ENCODE measurements at places on chromosomes 11 and 22.

GRCh38 chr11:122649116-122649515, 6.4 kb upstream of the UBASH3B start:
- H3K27ac ChIP-seq: no peak overlapping the region
- no peaks in the 10 kb centered on the region for H3K36me3 ChIP-seq

- H3K36me3 ChIP-seq: peaks cover 3% of the 10 kb centered on the region
- no peak overlapping the region for H3K27ac ChIP-seq
- DNase-seq: no peak
- no peaks in the 10 kb centered on the region for H3K4me1 ChIP-seq
Observed at GRCh38 chr11:70700871-70701270, 302.5 kb downstream of the CTTN start.

DNA sequence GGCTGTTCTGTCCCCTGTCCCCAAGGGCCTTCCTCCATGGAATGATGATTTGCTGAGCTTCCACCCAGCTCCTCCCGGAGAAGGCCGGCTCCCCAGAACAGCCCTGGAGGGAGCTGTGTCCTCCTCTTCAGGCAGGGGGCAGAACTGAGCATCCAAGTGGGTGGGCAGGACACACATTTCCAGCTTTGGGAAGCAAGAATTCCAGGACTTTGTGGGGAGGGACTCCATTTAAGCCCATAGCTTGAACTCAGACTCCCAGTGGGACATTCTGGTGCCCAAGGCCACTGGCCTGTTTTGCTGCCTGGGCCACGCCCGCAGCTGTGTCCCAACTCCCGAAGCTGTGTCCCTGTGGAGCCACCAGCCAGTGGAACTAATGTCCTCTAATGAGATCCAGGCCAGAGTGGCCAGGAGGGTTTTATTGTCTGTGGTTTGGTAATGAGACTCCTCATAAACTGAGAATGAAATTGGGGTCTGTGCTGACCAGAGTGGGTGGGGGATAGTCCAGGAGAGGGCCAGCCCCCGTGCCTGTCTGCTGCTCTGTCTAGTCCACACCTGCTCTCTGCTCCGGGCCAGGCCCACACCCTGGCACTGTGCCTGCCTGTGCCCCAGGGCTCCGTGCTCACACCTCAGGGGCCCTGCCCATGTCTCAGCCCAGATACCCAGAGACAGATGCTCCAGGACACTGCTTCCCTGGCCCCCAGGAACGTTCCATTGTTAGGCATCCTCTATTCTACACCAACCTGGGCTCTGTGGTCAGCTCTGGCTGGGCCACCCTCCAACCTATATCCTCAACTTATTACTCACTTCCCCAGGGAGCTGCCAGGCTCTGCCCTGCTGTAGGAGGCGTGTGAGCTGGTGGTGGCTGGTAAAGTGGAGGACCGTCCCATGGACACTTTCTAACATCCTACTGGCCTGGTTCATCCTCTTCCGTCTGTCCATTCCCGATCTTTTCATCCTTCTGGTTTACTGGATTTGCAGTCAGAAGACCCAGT, 7.6 kb downstream of the NECTIN1 start:
- DNase-seq: no peak
- no peak overlapping the region for H3K4me3 ChIP-seq
- no peaks in the 10 kb centered on the region for H3K36me3 ChIP-seq
- no peaks in the 10 kb centered on the region for H3K27me3 ChIP-seq
- H3K27ac ChIP-seq: no peak overlapping the region

- no peaks in the 10 kb centered on the region for H3K36me3 ChIP-seq
- H3K4me3 ChIP-seq: no peak overlapping the region
- no peaks in the 10 kb centered on the region for H3K27me3 ChIP-seq
- DNase-seq: no peak
- H3K27ac ChIP-seq: no peak overlapping the region
Observed at GRCh38 chr22:19510919-19511341, 13.3 kb downstream of the CLDN5 start.

- no peak for DNase-seq
- H3K4me1 ChIP-seq: no peaks in the 10 kb centered on the region
- no peaks in the 10 kb centered on the region for H3K36me3 ChIP-seq
Observed at GRCh38 chr11:95764267-95764898, 25.2 kb downstream of the FAM76B start.

GRCh38 chr11:116122697-116123472, 618.7 kb upstream of the CADM1 start:
- H3K36me3 ChIP-seq: no peaks in the 10 kb centered on the region
- H3K4me1 ChIP-seq: no peaks in the 10 kb centered on the region
- H3K27me3 ChIP-seq: no peaks in the 10 kb centered on the region
- no peak for DNase-seq
- H3K27ac ChIP-seq: no peak overlapping the region
- no peak overlapping the region for H3K4me3 ChIP-seq

DNA sequence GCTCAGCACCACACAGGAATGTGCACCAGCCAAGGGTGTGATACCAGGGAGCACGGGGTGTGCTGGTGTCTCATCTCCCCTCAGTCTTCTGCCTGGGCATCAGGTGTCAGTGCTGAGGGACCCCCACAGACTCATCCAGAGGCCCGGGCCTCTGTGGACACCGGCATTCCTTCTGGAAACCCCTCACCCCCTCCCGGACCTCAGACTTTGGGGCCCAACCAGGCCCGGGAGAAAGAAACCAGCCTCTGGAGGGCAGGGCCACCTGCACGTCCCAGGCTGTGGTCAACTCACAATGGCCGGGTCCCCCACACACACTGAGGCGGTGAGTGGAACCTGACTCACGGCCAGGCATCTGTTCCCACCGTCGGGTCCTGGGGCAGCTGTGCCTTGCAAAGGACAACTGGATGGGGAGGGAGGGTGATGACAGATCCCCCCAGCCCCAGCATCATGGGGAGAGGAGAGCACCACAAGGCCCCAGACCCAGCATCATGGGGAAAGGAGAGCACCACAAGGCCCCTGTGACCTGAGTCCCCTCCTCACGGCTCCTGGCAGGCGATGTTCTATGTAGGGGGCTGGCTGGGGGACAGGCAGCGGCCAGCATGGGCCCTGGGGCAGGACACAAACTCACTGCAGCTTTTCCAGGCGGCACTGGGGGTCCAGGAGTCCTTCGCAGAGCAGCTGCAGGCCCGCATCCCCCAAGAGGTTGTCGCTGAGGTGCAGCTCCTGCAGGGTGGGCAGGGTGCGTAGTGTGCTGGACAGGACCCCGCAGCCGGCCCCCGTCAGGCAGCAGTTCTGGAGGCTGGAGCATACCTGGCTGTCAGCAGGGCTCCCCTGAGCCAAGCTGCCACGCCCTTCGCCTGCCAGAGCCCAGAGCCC, 7.6 kb downstream of the RNH1 start:
- no peak for DNase-seq

DNA sequence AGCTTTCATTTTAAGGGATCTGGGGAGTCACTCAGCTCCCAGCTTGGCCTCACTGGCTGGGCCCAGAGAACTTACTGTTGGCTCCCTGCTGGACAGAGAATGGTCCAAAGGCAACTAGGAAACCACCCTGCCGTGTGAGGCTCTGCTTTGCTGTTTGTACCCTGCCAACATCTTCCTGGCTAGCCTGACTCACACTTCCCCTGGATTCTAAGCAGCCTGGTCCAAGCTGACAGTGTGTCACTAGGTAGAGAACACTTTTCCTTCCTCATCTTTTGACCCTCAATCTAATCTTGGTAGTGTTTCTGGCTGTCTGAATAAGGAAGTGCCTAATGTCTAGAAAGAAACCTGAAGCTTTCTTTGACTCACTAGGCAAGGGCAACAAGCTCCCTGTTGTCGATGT, 76.7 kb downstream of the FAR1 start:
- H3K36me3 ChIP-seq: no peaks in the 10 kb centered on the region
- no peaks in the 10 kb centered on the region for H3K27me3 ChIP-seq
- H3K4me3 ChIP-seq: no peak overlapping the region
- no peaks in the 10 kb centered on the region for H3K4me1 ChIP-seq
- no peak overlapping the region for H3K27ac ChIP-seq

DNA sequence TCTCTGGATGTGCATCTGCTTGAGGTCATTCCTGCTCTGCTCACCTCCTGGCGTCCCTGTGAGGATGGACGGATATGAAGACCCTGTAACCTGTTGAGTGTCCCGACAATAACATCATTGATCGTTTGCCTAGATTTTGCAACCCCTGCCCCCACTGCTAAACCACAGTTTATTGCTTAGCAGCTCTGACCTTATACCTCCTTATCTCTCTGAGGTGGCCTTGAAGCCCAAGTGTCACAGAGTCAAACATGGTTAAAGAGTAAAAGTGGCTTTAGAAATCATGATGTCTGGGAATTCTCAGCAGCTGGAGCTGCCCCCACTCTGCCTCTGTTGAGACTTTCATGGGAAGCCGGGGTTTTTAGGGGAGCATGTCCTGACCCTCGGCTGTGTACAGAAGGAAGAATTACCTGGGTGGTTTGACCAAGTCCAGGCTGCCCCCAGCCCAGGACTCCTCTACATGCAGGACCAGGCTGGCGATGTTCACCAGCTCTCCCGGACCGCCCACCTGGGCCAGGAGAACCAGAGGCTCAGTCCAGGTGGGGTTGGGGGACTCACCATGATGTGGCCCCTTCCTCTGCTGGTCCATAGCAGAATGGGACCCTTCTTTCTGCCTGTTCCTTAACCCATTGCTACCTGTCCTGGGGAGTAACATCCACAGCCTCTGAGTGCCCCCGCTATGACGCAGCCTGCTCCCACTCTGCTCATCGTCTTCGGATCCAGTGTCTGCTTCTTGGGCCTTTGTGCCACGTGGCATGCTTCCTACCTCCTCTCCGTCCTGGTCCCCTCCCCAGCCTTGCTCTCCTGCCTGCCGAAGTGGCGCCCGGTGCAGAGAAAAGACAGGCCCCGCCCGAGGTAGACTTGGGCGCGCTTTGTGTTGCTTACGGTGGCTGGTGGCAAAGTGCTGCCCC, 33.4 kb upstream of the FTH1 start:
- no peak overlapping the region for H3K4me3 ChIP-seq
- peak overlapping the region; percentile 45 for H3K27ac ChIP-seq
- DNase-seq: no peak
- peaks cover 11% of the 10 kb centered on the region for H3K36me3 ChIP-seq
- no peaks in the 10 kb centered on the region for H3K27me3 ChIP-seq

DNA sequence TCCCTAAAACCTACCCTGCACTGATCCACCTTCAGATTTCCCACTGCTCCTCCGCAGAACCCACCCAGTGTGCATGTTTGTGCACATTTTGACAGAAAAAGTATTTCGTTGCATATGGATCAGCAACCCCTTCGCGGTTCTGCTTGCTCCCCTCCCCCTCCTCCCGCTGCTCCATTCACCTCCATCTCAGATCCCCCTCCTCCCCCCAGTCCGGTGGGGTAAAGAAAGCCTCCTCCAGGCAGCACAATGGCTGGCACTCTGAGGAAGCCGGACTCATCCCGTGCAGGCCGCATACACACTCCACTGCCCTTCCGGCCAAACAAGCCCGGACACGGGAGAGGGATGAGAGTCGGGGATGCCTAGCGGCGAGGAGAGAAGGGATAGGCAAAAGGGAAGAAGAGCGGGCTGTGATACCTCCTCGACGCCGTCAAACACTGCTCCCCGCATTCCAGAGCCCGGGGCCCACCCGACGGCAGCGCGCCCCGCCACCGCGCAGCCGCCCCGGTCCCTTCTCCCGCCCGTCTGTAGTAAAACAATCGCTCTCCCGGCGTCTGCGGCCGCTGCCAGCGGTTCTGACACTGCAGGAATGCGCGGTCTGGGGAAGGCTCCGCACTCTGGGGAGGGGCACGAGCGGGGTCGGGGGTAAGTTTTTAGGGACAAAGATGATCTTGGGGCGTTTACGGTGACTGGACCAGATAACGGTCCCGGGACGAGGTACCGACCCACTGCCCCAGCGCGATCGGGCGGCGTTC, 915 bp downstream of the FEZ1 start:
- peak overlapping the region; percentile 30 for H3K4me3 ChIP-seq
- H3K27me3 ChIP-seq: peaks cover 3% of the 10 kb centered on the region
- DNase-seq: no peak
- H3K4me1 ChIP-seq: peaks cover 16% of the 10 kb centered on the region

GRCh38 chr11:62883673-62884072, 3.0 kb downstream of the SLC3A2 start:
- no peak for DNase-seq
- peaks cover 26% of the 10 kb centered on the region for H3K4me1 ChIP-seq
- peaks cover 55% of the 10 kb centered on the region for H3K36me3 ChIP-seq
- H3K27ac ChIP-seq: no peak overlapping the region
- H3K4me3 ChIP-seq: no peak overlapping the region

GRCh38 chr11:3939211-3939610, 83.7 kb downstream of the STIM1 start:
- no peaks in the 10 kb centered on the region for H3K36me3 ChIP-seq
- H3K27me3 ChIP-seq: no peaks in the 10 kb centered on the region
- no peak for DNase-seq
- no peak overlapping the region for H3K4me3 ChIP-seq

- H3K27me3 ChIP-seq: no peaks in the 10 kb centered on the region
- H3K4me3 ChIP-seq: no peak overlapping the region
- H3K4me1 ChIP-seq: no peaks in the 10 kb centered on the region
- no peak overlapping the region for H3K27ac ChIP-seq
- no peaks in the 10 kb centered on the region for H3K36me3 ChIP-seq
Observed at GRCh38 chr11:102891736-102892135, 17.0 kb upstream of the MMP12 start.

DNA sequence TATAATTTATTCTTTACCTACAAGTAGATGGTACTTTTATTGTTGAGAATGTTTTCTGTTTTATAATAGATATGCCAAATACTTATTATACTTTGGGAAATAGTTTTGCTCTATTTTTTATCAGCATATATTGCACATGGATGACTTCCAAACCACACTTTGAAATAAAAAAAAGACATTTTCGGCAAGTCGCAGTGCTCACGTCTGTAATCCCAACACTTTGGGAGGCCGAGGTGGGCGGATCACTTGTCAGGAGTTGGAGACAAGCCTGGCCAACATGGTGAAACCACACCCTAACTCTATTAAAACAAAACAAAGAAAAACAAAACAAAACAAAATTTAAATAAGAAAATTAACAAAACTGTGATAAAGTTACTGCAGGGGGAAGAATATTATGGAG, 983.9 kb upstream of the CNTN5 start:
- no peaks in the 10 kb centered on the region for H3K36me3 ChIP-seq
- DNase-seq: no peak
- no peak overlapping the region for H3K27ac ChIP-seq
- no peak overlapping the region for H3K4me3 ChIP-seq
- H3K4me1 ChIP-seq: no peaks in the 10 kb centered on the region
- H3K27me3 ChIP-seq: no peaks in the 10 kb centered on the region

DNA sequence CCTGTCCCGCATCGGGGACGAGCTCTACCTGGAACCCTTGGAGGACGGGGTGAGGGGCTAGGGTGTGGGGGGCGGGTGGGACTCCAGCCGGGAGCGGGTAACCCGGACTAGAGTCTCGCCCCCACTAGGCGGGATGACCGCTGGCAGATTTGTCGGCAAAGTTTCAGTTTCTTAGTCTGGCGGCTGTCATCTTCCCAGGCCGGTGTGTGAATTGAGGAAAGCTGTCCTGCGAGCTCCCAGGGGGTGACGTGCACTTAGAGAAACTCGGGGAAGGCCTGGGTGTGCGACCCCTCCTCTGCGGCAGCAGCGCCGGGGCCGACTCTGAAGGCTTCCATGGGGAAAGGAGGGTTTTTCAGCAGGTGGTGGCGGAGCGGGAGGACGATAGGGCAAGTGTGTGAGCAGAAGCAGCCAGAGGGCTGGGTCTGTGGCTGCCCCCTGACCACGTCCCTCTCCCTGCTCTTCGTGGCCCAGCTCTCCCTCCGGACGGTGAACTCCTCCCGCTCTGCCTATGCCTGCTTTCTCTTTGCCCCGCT, 463 bp downstream of the RAD9A start:
- peak overlapping the region; percentile 85 for H3K4me3 ChIP-seq
- H3K27me3 ChIP-seq: no peaks in the 10 kb centered on the region
- peak overlapping the region; percentile 63 for H3K27ac ChIP-seq
- peaks cover under 1% of the 10 kb centered on the region for H3K36me3 ChIP-seq
- DNase-seq: no peak
- H3K4me1 ChIP-seq: no peaks in the 10 kb centered on the region

GRCh38 chr11:15228331-15228849, 113.7 kb downstream of the INSC start:
- H3K27ac ChIP-seq: no peak overlapping the region
- no peak for DNase-seq
- H3K36me3 ChIP-seq: no peaks in the 10 kb centered on the region

All from liver (tissue), 10 donors.